ENCODE measurements at places on chromosomes 6 and 20.

DNA sequence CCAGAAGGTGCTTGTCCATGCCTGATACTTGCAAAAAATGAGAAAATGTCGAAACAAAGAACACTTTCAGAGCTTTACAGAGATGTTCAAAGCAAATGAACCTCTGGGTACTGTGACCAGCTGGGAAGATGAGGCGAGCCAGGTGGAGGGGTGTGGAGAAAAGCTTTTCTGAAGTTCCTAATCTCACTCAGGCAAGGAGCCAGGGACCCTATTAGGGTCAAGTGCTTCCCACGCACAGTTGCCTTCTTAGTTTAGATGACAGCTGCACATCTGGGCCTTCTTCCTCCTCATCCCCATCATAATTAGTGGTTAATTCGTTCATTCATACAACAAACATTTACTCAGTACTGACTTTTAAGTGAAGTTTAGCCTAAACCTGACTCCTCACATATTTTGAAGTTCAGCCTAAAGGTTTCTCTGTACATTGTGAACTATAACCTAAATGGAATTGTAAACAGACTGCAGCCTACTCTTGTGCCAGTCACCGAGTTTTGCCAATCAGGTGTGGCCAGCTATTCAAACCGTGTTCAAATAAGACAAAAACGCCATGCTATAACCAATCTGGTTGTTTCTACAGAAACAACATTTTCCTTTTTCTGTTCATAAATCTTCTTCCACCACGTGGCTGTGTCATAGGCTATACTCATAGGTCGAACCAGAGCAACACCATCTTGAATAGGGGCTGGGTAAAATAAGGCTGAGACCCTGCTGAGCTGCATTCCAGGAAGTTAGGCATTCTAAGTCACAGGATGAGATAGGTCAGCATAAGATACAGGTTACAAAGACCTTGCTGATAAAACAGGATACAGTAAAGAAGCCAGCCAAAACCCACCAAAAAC lies 19.3 kb upstream of the AHCY start:
- ATAC-seq: no peak

DNA sequence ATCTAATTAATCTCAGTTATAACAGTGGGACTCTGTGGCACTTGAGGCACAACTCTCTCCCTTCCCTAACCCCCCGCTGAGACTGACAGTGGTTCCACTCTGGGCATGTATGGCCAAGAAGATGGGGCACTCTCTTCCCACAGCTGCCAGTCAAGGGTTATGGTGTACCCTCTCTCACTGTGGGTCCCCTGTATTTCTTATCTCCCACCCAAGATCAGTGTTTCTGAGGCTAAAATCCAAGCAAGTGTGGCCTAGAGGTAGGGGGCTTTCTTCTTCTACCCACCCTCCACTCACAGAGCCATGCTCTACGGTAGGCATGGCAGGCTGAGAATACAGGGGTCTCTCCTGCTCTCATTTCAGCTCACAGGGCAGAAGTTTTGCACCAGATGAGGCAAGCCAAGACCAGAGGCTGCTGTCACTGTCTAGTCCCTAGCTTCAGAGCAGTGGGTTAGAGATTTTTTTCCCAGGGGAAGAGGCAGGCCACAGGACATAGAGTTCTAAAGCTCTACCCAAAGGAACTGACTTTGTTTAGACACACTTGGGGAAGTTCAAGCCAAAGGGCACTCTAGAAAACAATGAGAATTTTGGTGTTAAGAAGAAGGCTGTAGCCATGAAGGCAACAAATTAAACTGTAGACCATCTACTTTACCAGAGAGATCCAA lies 31.7 kb upstream of the HINT3 start:
- ATAC-seq: no peak

GRCh38 chr6:100311707-100312251 lies 152.9 kb downstream of the SIM1 start:
- ATAC-seq: no peak

GRCh38 chr20:11117808-11118528 lies 444.2 kb upstream of the JAG1 start:
- no peak for ATAC-seq

- ATAC-seq: no peak
Measured at GRCh38 chr6:81863123-81863522, 110.6 kb upstream of the TENT5A start.

DNA sequence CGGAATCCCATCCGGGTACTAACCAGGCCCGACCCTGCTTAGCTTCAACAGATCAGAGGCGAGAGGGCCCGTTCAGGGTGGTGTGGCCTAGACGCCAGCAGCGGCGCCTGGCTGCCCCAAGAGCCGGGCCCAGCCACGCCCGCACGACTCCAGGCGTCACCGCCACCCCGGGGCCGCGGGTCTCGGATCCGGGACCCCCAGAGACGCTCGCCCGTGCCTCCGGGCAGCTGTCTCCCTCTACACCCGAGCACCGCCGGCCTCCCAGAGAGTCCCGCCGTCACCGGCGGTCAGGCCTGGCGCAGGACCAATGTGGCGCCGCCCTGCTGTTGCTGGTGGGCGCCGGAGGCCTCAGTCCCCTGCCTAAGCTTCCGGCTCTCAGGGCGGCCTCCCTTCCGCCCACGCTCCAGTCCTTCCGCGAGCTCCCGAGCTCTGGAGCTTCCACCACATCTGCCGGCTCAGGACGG lies 441.2 kb upstream of the DEFB115 start:
- ATAC-seq: no peak

- ATAC-seq: no peak
Measured at GRCh38 chr6:125356884-125357283, 55.1 kb upstream of the HDDC2 start.

GRCh38 chr6:170206317-170206621 lies 84.6 kb downstream of the DLL1 start:
- no peak for ATAC-seq
